SHP77 (cell line): ENCODE measurements at places on chromosomes 7 and 10.

GRCh38 chr7:82723411-82723810 is 279.8 kb upstream of the CACNA2D1 start:
- DNase-seq = no peak

DNA sequence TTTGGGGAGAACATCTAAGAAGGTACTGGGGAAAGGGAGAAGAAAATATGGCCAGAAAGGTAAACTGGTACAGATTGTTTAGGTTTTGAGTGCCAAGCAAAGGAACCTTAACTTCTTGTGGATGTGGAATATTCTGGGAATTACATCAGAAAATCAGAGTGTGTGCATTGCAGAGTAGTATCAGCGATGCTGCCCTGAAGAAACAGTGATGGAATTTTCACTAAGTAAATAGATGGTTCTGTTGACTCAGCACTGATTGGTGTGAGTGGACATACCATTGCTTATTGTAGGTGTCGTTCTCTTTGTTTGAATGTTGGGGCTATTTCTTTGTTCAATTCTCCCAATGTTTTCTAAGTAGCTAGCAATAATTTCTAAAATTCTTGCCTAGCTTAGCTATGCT is 24.4 kb upstream of the AKR1B1 start:
- DNase-seq = no peak

- no peak for DNase-seq
Observed at GRCh38 chr10:44857363-44858016, 53.6 kb upstream of the TMEM72 start.

DNA sequence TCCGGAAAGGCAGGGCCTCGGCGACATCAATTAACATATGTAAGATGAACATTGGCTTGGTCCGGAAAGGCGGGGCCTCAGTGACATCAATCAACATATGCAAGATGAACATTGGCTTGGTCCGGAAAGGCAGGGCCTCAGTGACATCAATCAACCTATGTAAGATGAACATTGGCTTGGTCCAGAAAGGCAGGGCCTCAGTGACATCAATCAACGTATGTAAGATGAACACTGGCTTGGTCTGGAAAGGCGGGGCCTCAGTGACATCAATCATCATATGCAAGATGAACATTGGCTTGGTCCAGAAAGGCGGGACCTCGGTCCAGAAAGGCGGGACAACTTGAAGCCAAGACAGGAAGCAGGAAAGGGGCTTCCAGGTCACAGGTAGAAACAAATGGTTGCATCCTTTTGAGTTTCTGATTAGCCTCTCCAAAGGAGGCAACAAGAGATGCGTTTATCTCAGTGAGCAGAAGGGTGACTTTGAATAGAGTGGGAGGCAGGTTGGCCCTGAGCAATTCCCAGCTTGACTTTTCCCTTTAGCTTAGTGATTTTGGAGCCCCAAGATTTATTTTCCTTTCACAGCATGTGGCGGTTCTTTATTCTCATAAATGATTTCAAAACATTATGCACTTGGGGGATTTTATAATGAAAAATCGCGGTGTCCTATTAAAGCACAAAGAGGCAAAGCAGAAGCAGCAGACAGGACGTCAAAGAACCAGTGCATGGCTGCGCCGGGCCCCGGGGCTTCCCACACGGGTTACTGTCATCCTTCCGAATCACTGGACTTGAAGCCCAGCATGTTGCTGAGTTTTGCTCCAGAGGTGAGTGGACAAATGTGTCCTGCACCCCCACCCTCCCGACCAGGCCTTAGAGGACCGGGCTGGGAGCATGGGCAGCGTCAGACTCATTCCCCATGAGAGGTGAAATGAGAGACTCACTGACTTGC is 43.1 kb upstream of the EN2 start:
- DNase-seq = no peak

DNA sequence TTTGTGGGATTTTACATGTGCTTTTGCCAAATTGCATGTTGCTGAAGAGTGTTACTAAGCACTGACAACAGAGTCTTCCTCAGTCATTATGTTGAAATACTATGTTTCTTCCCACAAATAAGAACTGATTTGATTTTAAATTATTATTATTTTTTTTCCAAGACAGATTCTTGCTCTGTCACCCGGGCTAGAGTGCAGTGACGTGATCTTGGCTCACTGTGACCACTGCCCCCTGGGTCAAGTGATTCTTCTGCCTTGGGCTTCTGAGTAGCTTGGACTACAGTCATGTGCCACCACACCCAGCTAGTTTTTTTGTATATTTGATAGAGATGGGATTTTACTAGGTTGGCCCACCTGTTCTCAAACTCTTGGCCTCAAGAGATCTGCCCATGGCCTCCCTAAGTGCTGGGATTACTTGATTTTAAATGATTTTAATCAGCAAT is 42.3 kb downstream of the MINPP1 start:
- no peak for DNase-seq
